ENCODE measurements at places on chromosomes 7 and 10. TPM values are rescaled to one million over a fixed set of nuclear protein-coding genes. Genes with fewer than 3 reads are reported as not detected.

Gene TAF3
- total RNA-seq = 1.3 TPM

DNA sequence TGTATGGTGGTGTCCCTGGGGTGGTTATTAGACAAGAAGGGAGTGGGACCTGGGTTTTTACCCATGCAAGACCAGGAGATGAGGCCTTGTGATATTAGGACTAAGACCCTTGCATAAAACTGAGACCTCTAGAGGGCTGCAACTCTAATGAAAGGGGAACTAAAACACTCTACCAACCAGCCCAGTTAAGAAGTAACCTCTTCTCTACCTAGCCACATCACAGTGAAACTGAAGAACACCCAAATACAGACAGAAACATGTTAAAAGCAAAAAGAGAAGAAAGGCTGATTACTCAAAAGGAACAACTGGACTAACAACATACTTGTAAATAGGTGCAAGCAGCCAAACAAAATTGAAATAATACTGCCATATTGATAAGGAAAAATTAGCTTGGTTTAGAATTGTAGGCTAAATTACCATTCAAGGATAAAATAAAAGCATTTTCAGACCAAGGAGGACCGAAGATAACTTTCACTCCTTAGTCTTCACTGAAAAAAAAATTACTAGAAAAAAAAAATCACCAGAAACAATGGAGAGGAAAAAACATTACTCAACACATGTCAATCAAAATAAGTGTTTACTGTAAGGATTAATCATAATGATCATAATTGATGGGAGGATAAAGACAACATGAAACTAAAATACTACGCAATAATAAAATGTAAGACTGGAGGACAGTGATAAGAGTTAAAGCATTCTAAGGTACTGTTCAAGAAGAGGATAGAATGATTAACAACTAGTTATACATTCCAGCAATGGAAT, 27.6 kb downstream of the ERLIN1 start:
- no peak for DNase-seq

Gene ATOH7
- total RNA-seq = not detected

GRCh38 chr7:129341816-129342806, 92.1 kb upstream of the STRIP2 start:
- no peak for DNase-seq

Gene SLC39A12
- total RNA-seq = not detected

DNA sequence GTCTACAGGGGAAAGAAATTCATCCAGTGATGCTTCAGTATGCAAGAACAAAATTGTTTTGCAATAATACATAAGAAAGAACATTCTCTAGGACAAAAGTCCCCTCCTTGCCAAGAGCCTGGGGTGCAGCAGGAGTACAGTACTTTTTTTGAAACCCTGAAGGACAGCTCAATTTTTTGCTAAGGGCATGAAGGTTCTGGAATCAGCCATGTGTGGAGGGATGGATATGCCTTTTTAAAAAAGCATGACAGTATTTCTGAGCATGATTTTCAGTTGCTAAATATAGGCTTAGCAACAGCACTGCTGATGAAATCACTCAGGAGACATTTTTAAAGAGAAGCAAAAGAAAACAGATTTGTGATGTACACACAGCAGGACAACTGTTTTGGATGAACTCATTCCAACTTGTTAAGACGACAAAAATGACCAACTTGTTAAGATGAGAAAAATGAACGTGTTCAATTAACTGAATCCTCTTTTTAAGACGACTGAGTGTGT, 39.3 kb downstream of the HBP1 start:
- no peak for DNase-seq

GRCh38 chr10:19745672-19746071, 70.6 kb upstream of the PLXDC2 start:
- DNase-seq = no peak

Gene COL28A1
- total RNA-seq = 0.84 TPM

Gene ZNF503
- total RNA-seq = 11.6 TPM

Gene SPDYE11
- not detected for total RNA-seq
